MG63 (cell line): ENCODE measurements at places on chromosomes 5 and 9.

DNA sequence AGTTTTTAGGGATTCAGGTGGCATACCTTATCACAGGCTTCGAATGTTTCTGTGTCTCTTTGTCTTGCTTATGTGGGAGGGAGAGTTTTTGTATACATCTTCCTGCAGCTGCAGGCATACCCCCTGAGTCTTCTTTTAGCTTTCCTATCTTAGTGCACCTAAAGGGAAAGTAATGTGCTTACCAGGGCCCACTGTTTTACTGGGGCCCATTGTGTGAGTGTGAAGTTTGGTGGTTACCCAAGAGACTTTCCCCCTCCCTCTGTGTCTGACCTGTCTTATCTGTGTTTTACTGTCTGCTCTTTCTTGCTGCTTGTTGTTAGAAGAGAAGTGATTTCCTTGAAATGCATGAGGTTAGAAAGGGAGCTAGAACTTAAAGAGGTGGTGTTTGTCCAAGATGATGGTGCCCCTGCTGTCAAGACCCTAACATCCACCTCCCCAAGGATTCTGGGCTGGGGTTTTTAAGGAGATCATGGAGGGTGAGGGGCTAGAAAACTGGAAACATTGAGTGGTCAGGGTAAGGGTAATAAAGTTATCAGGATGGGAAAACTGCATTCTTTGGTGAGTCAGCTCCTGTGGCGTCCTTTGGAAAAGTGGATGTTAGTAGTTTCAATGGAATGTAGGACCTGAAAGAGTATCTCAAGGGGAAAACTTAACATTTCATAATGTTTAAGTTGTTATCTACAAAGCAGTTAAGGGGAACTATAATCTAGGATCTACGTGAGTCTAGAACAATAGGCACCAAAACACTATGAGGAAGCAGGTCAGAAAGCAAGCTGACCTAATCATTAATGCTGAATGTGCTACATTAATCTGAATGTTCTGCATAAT lies 583.5 kb upstream of the TUSC1 start:
- peak; percentile 48 for DNase-seq

- DNase-seq = no peak
Measured at GRCh38 chr9:34035656-34036055, 13.0 kb downstream of the UBAP2 start.

DNA sequence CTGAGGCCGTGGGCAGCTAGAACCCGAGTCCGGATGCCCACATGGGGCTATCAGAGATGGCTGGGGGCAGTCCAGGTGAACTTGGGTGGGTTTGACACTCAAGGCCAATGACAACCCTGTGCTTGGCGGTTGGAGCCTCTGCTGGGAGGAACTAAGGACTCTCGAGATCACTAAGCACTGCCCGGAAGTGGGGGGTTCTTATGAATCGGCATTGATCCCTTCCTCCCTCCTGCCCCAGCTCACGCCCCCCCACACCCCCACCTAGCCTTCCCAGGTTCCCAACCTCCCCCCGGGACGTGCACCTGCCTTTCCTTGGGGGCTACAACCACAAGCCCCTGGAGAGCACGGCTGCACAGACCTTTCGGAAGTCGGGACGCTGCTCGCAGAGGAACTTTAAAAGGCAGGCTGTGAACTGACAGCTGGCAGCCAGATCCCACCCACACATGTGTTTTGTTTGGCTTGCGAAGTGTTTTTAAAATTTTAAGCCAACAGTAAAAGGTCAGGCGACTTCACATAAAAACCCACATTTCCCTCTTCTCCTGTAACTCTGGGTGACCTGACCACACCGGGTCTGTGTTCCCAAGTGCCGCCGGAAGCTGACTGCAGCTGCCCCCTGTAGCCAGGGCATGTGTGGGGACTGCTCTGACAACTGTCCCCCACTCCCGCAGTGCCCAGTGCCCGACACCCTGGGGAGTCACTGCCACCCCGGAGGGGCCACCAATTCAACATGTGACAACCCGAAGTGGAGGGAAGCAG lies 5.1 kb upstream of the RALGDS start:
- DNase-seq = peak; percentile 57

- DNase-seq = no peak
Measured at GRCh38 chr5:168311061-168311566, 19.7 kb downstream of the WWC1 start.

DNA sequence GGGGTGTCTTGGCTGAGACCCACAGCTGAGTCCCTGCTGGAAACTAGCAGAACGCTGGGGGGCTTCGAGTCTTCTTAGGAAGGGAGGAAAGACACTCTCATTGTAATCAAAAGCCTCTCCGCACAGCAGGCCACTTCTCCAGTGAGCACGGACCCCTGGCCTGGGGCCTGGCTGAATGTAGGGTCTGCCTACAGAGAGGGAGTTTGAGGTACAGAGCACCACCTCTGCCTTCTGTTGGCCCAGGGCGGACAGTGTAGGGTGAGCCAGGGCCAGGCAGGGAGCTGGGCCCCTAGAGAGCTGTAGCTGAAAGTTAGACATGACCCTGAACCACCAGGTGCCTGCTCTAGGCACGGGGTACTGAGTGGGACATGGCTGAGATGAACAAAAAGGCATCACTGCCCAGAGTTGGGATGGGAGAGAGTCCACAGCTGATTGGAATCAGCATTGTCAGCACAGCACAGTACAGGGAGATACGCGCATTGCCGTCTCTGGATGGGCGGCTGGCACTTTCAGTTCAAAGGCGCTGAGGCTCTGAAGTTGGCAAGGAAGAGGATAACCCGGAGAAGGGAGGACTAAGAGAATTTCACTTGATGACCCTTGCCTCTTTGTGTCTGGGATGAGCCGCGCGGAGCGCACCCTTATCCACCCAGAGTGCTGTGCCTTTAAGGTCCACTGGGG lies 363 bp upstream of the SLC25A48 start:
- DNase-seq = no peak

GRCh38 chr5:129074903-129075302 lies 19.6 kb upstream of the ISOC1 start:
- DNase-seq = peak; percentile 36

- DNase-seq = no peak
Measured at GRCh38 chr5:58946230-58946629, 363.4 kb downstream of the RAB3C start.

DNA sequence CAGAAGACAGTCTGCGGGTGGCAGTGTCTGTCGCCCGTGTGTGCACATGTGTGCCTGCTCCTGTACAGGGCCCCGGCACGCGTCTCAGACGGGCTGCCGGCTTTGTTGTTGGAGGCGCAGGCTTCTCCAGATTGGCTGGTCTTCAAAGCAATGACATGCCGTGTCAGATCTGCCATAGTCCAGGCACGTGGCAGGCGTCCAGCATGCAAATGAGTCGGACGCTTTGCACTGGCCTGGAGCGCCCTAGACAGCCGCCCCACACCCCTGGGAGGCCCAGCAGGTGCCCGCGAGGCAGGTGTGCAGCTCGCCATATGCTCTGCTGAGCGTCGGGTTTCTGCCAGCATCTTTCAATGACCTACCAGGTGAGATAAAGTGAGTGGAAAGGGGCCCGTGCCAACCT lies 71.5 kb downstream of the GADD45G start:
- no peak for DNase-seq

DNA sequence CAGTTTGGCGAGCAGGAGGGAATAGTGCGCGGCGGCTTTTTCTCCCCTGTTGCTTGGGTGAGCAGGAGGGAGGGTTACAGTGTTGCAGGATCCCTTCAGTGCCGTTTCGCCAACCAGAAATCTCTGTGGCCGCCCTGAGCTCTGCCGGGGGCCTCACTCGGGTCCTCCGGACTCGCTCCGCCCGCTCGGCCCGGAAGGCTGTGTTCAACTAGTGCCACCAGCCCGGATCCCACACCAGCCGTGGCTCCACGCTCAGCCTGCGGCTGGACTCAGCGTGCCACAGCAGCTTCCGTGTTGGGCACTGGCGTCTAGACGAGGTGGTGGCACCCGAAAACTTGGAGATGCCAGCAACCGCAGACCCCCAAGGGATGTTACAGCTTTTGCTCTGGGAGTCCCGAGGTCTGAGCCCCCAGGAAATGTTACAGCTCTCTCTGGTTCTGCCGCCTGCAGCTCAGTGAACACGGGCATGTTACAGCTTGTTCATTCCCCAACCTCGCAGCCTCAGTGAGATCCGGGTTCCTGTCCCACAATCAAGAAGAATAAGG lies 16.0 kb upstream of the OR13C9 start:
- no peak for DNase-seq

DNA sequence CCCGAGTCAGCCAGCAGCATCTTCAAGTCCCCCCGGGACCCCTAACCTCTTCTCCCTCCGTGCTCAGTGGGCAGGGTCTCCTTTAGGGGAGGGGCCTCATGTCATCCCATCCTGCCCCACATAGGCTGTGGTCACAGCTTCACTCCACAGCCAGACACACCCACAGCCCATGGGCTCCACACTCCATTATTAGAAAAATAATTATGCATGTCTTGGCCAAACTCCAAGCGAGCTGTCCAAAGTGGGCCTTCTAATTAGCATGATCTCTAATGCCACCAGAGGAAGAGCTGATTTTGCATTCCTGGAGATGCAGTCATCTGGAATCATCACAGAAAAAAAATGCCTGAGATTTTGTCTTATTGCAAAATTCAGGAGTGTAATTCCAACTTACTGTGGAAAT lies 418.2 kb downstream of the IRX2 start:
- DNase-seq = no peak

- no peak for DNase-seq
Measured at GRCh38 chr9:28668158-28668557, 1094.9 kb upstream of the C9orf72 start.

DNA sequence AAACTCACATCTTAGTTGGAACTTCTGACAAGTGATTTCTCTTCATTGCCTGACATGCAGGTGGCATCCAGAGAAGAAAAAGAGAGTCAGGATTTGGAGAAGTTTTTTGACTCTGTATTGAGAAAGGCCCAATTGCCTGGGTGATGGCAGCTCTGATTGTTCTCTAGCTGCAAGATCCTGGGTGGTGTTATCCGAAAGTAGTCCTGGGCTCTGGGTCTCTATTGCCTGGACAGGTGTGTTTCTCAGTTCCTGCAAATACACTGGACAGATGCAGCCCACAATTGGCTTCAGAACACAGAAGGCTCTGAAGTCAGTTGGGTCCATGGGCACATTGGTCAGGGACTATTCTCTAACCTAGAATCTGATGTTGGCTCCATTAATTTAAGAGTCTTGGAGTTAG lies 67.4 kb downstream of the RGS3 start:
- DNase-seq = no peak
